ENCODE measurements at places on chromosomes 6 and 20.

- no peak for DNase-seq
Measured at GRCh38 chr20:38298768-38299288, 5.1 kb upstream of the BPI start.

GRCh38 chr20:53828682-53829254 lies 235.1 kb upstream of the ZNF217 start:
- peak; percentile 43 for DNase-seq

DNA sequence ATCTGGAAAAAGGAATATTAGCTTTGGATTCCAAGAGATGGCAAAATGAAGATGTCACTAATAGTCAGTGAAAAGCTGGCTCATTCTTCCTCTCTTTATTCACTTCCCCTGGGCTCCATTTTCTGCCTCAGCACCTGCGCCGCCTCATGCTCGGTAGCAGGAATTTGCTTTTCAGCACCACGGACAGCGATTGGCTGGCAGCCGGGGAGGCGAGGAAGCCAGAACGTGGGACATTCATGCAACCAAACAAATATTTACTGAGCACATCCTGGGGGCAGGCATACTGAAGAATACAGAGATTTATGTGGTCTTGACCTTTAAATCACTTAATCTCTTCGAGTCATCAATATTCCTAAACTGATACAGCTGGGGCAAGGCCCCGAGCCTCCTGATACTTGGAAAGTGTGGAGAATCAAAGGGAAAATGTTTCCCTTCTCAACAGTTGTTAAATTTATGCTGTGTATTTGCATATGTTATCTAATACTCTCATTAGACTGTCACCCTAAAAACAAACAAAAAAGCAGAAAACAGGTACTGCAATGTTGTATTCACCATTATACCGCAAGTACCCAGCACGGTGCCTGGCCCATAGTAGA lies 12.1 kb upstream of the PDYN start:
- DNase-seq, result peak; percentile 81

DNA sequence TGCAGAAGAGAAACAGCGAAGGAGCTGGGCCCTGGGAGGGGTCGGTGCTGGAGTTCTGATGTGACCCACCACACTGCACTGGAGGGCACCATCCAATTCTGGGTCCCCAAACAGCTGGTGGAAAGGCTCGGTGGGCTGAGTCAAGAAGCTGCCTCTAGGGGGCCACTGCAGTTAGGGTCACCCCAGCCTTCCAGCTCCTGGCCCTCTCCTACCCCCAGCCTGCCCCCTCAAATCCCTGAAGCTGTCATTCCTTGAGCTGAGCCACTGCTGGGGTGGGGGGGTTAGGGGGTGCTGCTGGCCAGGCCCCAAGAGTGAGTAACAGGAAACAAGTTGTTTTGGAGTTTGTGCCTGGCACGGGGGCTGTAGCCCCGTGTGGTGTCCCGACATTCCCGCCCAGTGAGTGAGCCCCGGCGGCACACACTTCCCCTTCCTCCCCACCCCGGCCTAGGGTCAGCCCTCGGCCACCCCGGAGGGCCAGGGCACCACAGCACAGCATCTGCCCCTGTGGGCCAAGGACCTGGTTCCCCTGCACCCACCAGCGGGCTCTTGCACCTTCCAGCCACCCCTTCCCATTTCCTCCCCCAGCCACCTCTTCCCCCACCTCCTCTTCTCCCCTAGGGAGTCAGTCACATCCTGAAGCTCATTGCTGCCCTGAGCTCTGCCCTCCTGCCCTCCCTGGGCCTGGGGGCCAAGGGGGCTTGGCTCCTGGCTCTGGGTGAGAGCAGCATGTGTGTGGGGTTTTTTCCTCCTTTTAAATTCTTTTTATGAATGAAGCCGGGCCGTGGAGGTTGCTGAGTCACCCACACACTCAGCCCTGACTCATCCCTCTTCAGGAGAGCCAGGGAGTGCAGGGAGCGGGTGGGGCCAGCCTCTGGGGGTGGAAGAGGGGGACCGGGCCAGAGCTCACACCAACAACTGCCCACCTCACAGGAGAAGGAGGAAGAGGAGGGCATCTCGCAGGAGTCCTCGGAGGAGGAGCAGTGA lies 4.6 kb downstream of the SMIM29 start:
- peak; percentile 43 for DNase-seq

DNA sequence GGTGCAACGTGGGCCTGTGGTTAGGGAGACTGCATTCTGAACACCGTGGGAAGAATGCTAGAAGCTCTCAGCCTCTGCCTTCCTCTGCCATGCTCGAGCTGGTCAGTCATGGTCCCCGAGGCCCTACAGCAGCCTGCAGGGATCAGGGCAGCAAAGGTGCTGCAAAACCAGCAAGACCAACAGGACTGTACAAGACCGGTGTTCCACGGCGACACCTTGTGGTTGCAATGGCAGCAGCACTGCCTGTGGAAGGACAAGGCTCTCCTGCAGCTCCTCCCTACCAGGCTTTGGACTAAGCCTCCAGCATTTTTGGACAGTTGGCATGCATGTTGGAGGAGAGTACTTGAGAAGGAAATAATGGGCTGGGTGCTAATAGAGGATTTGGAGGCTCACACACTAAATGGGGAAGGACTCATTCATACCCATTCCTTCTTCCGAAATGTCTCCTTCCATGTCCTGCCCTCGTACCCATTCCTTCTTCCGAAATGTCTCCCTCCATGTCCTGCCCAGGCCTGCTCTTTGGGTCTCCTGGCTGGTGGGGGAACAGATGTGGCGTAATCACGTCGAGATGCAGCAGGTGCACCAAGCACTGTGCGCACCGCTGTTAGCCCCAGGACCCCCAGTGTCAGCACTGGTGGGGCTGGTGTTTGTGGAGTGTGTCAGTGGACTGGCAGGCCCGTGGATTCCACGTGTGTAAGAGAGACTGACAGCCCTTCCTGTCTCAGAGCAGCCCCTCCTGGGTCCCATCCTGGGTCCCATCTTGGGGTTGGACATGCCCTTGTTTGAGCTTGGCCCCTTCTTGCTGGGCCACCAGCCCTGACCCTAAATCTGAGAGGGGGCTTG lies 18.6 kb upstream of the MYT1 start:
- peak; percentile 43 for DNase-seq

DNA sequence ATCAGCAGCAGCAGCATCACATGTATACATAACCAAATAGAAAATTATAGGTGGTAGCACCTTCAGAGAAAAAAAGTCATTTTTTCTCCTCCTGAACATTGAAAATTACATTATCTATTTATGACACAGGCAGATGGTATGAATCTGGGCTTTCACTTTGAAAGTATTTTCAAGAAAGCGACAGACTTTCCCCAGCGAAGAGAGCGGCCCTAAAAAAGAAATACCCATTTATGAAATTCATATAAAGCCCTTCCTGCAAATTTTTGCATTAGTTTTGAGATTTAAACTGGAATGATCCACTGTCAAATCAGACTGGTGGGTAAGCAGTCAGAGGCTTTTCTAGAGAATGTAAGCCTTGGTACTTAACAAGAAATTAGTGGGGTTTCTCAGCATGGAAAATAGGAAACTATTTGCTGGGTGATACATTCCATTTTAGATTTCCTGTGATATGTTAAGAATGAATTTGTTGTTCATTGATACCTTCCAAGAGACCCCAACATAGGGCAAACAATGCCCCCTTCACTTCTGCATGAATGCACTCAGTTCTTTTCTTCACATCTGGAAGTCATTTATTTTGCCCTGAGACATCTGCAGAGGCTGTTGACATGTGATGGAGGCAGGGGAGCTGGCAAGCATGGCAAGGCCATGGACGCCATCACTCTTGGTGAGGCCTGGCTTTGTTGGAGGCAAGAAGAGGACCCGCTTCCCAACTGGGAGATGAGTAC lies 147.0 kb downstream of the LINC00237 start:
- no peak for DNase-seq

- no peak for DNase-seq
Measured at GRCh38 chr6:129416337-129416990, 293.5 kb downstream of the ARHGAP18 start.

GRCh38 chr20:63087872-63088680 lies 81.3 kb upstream of the BHLHE23 start:
- DNase-seq, result peak; percentile 6

- DNase-seq, result peak; percentile 58
Measured at GRCh38 chr6:3403238-3404173, 53.3 kb downstream of the SLC22A23 start.

DNA sequence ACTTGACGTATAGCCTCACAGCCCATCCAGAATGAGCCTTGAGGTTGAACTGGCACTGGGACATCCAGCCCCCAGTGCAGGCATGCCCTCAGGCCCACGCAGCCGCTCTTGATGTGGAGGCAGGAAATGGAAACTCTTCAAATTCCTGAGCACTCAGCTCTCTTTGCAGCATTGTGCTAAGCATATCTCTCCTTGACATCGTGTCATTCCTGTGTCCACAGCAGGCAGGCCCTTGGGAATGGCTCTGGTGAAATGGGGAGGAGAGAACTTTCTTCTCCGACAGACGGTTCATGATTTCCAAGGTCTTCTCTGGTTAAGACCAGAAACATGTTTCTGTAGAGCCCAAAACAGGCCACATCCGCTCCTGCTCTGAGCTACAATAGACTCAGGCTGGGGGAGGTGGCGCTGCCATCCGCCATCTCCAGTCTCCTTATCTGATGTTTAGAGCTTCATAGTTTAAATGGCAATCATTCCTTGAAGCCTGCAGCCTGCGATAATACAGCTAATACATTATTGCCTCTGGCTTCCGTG lies 248.8 kb downstream of the CDH4 start:
- DNase-seq, result no peak

- no peak for DNase-seq
Measured at GRCh38 chr6:138328210-138328609, 49.5 kb upstream of the SMIM28 start.

DNA sequence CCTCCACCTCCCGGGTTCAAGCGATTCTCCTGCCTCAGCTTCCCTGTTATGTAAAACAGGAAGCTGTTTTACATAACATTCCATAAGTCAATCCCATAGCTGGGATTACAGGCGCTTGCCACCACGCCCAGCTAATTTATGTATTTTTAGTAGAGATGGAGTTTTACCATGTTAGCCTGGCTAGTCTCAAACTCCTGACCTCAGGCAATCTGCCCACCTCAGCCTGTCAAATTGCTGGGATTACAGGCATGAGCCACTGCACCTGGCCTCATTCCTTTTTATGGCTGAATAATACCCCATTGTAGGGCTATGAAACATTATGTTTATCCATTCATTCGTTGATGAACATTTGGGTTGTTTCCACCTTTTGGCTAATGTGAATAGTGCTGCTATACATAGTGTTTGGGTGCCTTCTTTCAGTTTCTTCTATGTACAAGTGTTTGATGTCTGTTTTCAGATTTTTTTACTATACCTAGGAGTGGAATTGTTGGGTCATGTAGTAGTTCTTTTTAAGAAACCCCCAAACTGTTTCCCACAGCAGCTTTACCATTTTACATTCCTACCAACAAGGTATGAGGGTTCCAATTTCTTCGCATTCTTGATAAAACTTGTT lies 138.7 kb upstream of the COL21A1 start:
- DNase-seq, result no peak

DNA sequence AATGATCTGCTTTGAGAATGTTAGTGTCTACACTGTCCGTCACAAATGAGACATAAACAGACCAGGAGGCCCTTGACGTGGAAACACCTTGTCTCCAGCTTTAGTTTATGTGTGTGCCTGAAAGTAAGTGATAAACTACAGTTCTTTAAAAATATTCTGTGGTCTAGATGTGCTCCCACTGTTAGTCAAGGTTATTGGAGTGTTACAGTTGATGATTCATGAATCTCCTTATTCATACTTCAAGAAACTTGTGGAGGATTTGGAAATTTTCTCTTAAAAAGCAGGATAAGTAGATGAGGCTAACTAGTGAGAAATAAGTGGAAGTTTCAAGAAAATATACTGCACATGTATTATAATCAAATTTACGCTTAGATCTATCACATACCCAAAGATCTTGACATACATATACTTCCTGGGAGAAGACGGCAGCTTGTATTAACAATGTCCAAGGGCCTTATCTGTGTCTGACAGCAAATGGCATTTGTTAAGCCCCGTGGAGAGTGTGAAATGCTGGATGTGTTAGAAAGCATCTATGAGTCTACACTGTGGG lies 90.5 kb upstream of the MBOAT1 start:
- no peak for DNase-seq

DNA sequence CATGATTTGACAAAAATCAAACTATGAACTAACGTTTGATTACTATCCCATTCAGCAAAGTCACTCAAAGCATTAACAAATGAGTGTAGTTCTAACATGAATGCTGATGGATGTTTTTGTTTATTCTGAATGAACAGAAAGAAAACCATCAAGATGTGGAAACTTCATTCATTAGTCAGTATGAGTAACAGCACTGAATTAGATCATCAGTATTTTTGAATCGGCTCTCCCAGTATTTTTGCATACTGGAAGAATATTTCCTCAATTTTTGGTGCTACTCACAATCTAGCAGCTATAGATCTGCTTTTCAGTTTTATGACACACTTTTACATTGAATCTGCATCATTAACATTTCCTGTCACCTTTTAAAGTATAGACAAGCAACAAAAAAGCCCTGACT lies 63.8 kb upstream of the CD83 start:
- no peak for DNase-seq

GRCh38 chr6:37960139-37960935 lies 140.8 kb downstream of the ZFAND3 start:
- DNase-seq, result no peak

DNA sequence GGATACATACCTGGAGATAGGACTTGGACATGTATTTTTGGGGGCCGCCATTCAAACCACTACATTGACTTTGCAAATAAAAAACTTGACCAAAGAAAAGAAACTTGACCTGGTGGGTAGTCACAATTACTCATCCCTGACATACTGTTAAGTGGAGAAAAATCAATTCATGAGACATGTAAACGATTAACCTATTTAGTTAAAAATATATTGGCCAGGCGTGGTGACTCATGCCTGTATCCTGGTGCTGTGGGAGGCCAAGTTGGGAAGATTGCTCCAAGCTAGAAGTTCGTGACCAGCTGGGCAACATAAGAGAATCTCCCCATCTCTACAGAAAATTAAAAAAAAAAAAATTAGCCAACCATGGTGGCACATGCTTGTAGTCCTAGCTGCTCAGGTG lies 2.5 kb upstream of the SRSF12 start:
- DNase-seq, result no peak

DNA sequence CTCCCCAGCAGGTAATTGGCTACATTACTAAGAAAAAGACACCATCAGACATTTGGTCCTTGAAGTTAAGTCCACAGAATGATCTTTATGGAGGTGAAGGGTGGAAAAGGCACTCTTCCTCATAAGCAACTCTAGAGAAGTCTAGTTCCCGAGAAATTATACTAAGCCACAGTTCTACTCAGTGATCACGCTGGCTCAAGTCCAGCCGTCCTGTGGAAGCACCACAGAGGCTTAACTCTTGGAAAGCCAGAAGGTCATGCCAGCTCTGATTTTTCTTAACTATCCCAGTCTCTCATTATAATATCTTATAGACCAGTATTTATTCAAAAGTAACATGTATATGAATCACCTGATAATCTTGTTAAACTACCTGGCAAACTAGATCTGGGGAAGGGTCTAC lies 258.5 kb downstream of the EYA4 start:
- no peak for DNase-seq

- no peak for DNase-seq
Measured at GRCh38 chr6:30042476-30042875, 18.6 kb upstream of the POLR1H start.
